ENCODE measurements at places on chromosomes 7 and 10. TPM values are rescaled to one million over a fixed set of nuclear protein-coding genes. Genes with fewer than 3 reads are reported as not detected.
A peak's percentile ranks its signal among the peaks of the same experiment; 100 is the strongest.

Gene HOGA1
- total RNA-seq = 10.2 TPM

Gene PLEKHA1
- 21.4 TPM for total RNA-seq

Gene MMP21
- total RNA-seq = not detected

DNA sequence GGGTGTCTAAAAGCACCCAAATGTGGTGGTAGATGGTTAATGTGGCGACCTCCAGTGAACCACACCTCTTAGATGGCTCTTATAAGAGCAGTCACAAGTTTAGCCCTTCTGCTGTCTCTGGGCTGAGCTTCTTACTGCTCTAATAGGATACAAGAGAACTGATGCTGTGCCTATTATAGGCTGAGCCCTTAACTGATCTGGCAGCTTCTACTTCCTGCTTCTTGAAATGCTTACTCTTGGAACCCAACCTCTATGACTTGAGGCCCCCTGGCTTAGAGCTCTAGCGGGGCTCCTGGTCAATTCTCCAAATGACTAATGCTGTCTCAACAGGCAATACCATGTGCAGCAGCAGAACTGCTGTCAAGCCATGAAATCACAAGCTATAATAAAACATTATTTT is 35.0 kb upstream of the LSM8 start:
- H3K36me3 ChIP-seq = no peaks in the 10 kb centered on the region
- H3K27me3 ChIP-seq = peaks cover 2% of the 10 kb centered on the region
- no peak overlapping the region for H3K27ac ChIP-seq
- DNase-seq = no peak
- no peaks in the 10 kb centered on the region for H3K4me1 ChIP-seq
- no peak overlapping the region for H3K4me3 ChIP-seq

DNA sequence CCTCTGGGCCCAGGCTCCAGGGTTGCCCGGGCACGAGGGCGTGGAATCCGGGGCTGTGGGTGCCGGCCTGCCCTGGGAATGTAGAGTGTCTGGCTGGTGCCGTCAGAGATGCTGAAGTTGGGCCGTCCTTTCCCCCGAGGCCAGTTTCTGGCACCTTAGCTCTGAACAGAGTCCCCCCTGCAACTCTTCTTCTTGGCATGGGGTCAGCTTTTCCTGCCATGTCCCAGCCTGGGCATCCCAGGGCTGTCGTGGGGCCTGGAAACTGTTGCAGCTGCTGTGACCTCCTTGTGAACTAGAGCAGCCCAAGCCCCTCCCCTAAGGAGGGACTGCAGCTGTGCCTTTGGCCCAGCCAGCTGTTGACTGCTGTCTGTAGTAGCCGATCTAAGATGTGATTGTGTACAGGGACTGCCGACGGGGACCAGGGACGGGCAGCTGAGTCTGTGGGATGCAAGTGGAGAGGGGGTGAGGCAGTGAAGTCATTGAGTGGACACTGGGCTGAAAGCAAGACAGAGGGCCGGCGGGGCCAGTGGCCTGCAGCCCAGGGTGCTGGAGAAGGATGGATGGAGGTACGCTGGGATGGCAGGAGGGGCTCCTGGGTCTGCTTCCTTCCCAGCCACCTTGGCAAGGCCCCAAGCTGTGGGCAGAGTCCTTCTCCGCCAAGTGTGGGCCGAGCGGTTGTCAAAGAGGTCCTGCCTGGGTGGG is 35.8 kb downstream of the GBX1 start:
- no peak for DNase-seq
- H3K27ac ChIP-seq = no peak overlapping the region
- H3K4me3 ChIP-seq = no peak overlapping the region

Gene DMBT1
- total RNA-seq = 6.3 TPM

- H3K4me1 ChIP-seq = no peaks in the 10 kb centered on the region
- H3K36me3 ChIP-seq = no peaks in the 10 kb centered on the region
- no peaks in the 10 kb centered on the region for H3K27me3 ChIP-seq
- no peak for DNase-seq
- no peak overlapping the region for H3K27ac ChIP-seq
Observed at GRCh38 chr7:712381-713138, 13.9 kb upstream of the DNAAF5 start.

- no peaks in the 10 kb centered on the region for H3K36me3 ChIP-seq
- no peak overlapping the region for H3K4me3 ChIP-seq
- no peak for DNase-seq
- H3K4me1 ChIP-seq = no peaks in the 10 kb centered on the region
- H3K27ac ChIP-seq = no peak overlapping the region
- H3K27me3 ChIP-seq = no peaks in the 10 kb centered on the region
Observed at GRCh38 chr7:42414941-42415505, 178.0 kb upstream of the GLI3 start.

Gene CYP2E1
- 6.5 TPM for total RNA-seq

Gene IGFBP1
- 0.19 TPM for total RNA-seq

Gene TMEM196
- total RNA-seq = 0.62 TPM

Gene IKZF1
- 6.4 TPM for total RNA-seq

DNA sequence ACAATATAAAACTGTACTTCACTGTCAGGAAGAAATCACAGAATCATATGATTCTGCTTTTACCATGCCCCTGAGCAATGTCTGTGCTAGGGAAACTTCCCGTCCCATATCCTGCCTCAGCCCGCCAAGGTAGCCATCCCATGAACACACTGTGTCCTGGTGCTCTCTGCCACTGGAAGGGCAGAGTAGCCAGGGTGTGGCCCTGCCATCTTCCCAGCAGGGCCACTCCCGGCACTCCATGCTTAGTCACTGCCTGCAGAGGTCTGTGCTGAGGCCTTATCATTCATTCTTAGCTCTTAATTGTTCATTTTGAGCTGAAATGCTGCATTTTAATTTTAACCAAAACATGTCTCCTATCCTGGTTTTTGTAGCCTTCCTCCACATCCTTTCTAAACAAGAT is 31.8 kb downstream of the AP3M1 start:
- no peak overlapping the region for H3K27ac ChIP-seq
- H3K4me3 ChIP-seq = no peak overlapping the region
- no peaks in the 10 kb centered on the region for H3K4me1 ChIP-seq
- H3K36me3 ChIP-seq = peaks cover 50% of the 10 kb centered on the region
- no peaks in the 10 kb centered on the region for H3K27me3 ChIP-seq
- DNase-seq = no peak

DNA sequence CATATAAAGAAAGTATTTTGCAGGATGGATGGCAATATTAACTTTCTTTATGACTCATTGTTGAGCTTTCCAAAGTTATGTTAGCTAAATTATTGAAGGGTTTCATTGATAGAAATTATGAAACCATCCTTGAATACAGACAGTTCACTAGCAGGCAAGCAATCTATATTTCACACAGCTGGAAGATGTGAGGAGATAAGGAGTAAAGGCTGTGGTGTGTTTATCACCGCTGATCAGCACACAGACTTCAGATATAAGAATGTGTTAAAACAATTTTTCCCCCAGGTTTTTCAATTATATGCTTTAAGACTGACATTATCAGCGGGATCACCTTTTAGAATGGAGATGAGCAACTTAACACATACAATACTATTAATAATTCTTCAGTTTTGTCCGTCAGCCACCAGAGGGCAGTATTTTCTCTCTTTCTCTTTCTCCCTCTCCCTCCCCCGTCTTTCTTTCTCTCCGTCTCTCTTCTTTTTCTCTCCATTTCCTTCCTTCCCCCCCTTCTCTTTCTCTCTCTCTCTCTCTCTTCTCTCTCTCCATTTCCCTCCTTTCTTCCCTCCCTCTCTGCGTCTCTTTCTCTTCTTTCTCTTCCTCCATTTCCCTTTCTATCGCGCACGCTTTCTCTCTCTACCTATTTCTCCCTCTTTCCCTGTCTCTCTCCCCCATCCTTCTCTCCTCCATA is 62.9 kb upstream of the FAM171A1 start:
- no peaks in the 10 kb centered on the region for H3K4me1 ChIP-seq
- H3K27ac ChIP-seq = no peak overlapping the region
- no peak for DNase-seq
- no peaks in the 10 kb centered on the region for H3K36me3 ChIP-seq
- no peak overlapping the region for H3K4me3 ChIP-seq

DNA sequence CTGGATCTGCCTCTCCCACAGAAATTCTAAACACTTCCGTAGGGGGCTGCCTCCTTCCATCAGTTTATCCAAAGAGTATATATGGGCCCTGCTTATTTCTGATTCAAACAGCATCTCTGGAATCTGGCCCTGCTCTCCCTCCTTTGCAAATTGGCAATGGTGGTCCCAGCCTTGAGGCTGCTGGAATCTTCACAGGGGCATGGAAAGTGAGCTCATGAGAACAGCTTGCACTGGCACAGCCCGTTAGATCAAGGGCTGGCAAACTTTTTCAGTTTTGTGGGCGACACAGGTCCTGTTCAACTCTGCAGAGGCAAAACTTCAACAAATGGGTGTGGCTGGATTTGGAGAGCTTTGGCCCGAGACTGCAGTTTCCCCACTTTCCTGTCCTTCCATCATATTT is 526.9 kb downstream of the KCNMA1 start:
- no peaks in the 10 kb centered on the region for H3K36me3 ChIP-seq
- H3K4me3 ChIP-seq = no peak overlapping the region
- DNase-seq = no peak
- no peak overlapping the region for H3K27ac ChIP-seq
- H3K27me3 ChIP-seq = no peaks in the 10 kb centered on the region
- no peaks in the 10 kb centered on the region for H3K4me1 ChIP-seq

DNA sequence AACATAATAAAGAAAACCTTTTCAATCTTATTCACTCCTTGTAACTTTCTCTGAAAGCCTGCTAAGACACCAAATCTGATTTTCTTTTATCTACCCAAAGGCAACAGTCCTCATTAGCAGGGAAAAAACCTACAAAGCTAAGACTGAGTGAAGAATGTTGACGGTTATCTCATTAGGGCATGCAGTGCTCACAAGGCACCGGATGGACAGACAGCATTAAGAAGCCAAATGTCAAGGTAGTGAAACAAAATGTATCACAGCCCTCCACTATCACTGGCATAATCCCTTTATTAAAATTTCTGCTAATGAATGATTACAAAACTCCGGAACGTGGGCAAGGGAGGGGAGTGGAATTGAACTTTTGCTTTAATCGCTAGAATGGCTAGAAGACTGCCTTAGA is 442.8 kb downstream of the NEBL start:
- H3K27me3 ChIP-seq = no peaks in the 10 kb centered on the region
- H3K4me3 ChIP-seq = no peak overlapping the region
- no peak for DNase-seq
- H3K36me3 ChIP-seq = no peaks in the 10 kb centered on the region
- no peak overlapping the region for H3K27ac ChIP-seq

Gene GDF2
- total RNA-seq = not detected

Gene PPIF
- total RNA-seq = 61.8 TPM

Gene C10orf53
- total RNA-seq = not detected

GRCh38 chr7:10860516-10860915 is 113.2 kb upstream of the PHF14 start:
- H3K4me3 ChIP-seq = no peak overlapping the region
- H3K4me1 ChIP-seq = no peaks in the 10 kb centered on the region
- DNase-seq = no peak
- H3K27ac ChIP-seq = no peak overlapping the region
- H3K27me3 ChIP-seq = no peaks in the 10 kb centered on the region
- no peaks in the 10 kb centered on the region for H3K36me3 ChIP-seq

Gene CYP2C18
- 0.56 TPM for total RNA-seq

DNA sequence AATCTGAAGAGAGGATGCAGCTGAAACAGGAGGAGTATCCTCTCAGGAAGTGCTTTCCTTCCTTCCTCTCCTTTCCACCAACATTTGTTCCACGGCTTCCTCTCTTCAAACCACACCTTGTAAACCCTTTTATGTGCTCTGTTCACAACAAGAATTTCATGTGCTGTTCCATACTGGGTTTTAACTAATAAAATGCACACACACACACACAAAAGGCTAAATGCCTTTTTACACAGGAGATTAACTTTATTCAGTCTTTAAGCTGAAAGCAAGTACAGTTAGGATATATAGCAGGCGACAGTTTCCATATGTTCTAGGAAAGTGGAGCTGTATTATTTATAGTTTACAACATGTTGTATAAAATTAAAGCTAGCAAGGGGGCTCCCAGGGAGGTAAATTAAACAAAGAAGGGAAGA is 106.7 kb downstream of the REEP3 start:
- peaks cover 8% of the 10 kb centered on the region for H3K4me1 ChIP-seq
- no peak for DNase-seq
- H3K27me3 ChIP-seq = no peaks in the 10 kb centered on the region
- H3K27ac ChIP-seq = peak overlapping the region; percentile 97
- H3K4me3 ChIP-seq = no peak overlapping the region

GRCh38 chr10:75492173-75492925 is 60.9 kb downstream of the LRMDA start:
- no peak overlapping the region for H3K4me3 ChIP-seq
- H3K27me3 ChIP-seq = no peaks in the 10 kb centered on the region
- no peak overlapping the region for H3K27ac ChIP-seq
- no peaks in the 10 kb centered on the region for H3K4me1 ChIP-seq

Gene EPHB4
- 28.5 TPM for total RNA-seq

Gene WASL
- 21.3 TPM for total RNA-seq

Gene RHBDD2
- total RNA-seq = 32.0 TPM

Gene NKX1-2
- total RNA-seq = not detected

- no peaks in the 10 kb centered on the region for H3K36me3 ChIP-seq
- no peak for DNase-seq
- H3K4me1 ChIP-seq = no peaks in the 10 kb centered on the region
- H3K27me3 ChIP-seq = no peaks in the 10 kb centered on the region
- H3K4me3 ChIP-seq = no peak overlapping the region
Observed at GRCh38 chr7:17646253-17646956, 293.9 kb downstream of the SNX13 start.

DNA sequence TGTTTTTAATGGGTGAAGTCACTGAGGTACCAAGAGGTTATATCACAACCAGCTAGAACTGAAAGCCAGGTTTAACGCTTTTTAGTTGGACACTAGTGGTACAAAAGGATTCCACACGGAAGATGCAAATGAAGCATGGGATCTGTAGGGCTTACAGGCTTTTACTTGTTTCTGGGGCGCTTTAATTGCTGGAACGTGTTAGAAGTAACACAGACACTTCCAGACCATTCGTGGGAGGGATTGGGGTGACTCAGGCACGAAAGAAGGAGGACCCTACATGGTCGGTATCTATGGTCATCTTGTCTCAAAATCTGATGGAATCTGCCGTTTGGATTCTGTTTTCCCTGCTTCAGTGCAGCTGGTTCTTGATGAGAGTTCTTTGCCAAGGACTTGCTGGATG is 1.0 kb downstream of the YKT6 start:
- H3K27ac ChIP-seq = no peak overlapping the region
- no peaks in the 10 kb centered on the region for H3K27me3 ChIP-seq
- H3K4me3 ChIP-seq = peak overlapping the region; percentile 89
- peaks cover 9% of the 10 kb centered on the region for H3K4me1 ChIP-seq
- peaks cover 4% of the 10 kb centered on the region for H3K36me3 ChIP-seq

DNA sequence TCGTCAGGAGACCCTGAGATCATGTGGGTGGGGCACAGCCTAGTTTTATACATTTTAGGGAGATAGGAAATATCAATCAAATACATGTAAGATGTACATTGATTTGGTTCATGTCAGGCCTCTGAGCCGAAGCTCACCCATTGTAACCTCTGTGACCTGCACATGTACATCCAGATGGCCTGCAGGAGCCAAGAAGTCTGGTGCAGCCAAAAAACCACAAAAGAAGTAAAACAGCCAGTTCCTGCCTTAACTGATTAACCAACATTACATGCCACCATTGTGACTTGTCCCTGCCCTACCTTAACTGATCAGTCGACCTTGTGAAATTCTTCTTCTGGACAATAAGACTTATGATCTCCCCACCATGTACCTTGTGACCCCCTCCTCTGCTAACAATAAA is 16.0 kb upstream of the LRRC61 start:
- H3K27ac ChIP-seq = no peak overlapping the region
- DNase-seq = no peak
- no peak overlapping the region for H3K4me3 ChIP-seq

Gene BMPR1A
- total RNA-seq = 15.7 TPM
